NCI-H1105 treated with DMSO at 0.1 percent for 48 hours (cell line): ENCODE measurements at places on chromosomes 6 and 20.

GRCh38 chr6:140379919-140380318, 1005.5 kb upstream of the CITED2 start:
- no peak for DNase-seq

DNA sequence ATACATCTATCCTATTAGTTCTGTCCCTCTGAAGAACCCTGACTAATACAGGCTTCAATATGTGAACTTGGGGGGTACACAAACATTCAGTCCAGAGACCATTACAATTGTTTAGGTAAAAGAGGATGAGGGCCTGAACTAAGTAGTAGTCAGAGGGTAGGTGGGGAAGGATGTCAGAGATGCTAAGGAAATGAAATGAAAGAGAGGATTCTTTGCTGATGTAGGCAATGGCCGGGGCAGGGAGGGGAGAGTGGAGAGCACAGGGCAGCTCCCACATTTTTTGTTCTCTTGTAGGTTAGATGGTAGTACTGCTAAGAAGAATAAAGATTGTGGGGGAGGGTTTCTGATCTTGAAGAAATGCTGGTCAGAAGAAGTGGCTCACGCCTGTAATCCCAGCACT, 60.8 kb downstream of the SOX4 start:
- no peak for DNase-seq

DNA sequence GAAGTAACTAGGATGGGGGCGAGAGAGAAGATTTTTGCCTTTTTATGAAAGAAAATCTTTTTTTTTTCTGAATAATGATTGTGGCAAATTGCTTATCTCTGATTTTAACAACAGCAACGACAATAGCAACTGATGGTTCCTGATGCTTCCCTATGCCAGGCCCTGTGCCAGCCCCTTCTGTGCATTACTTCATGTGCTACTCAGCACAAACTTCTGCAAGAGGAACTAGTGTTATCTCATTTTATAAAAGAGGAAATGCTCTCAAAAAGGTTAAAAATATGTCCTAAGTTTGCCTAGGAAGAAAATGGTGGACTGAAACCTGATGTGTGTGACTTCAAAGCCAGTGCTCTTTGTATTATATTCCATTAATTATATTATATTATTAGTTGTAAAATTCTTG, 74.0 kb upstream of the RALGAPA2 start:
- no peak for DNase-seq

DNA sequence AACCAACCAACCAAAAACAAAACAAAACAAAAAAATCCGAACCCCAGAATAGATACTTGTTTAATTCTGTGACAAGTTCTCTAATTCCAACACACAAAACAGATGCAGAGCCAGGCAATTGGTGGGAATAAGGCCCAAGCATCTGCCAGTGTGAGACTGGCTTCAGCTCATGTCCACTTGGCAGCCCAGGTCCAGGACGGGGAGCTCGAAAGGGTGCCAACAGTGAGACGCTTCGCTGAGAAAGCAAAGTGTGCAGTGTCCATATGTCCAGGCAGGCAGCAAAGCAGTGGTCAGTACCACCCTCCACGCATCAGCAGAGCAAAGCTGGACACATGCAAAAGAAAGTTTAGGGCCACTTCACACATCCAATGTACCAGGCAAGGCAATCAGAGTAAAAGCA, 102.9 kb downstream of the RALGAPA2 start:
- no peak for DNase-seq

DNA sequence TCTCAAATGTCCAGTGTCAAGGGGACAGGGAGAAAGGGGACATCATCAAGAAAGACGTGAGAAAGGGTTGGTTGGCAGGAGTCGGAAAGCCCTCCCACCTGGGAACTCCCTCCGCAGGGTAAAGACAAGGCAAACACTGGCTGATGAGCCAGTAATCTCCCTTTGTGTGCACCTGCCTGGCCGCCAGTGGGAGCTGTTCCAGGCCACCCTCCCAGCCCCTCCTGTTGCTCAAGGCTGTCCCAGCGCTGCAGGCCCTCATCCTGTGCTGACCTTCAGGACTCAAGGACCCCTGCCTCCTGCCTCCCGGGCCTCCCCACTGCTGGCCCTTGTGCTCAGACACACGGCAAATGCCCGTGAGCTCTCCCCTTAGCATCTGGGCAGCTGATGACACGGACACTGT, 7.4 kb downstream of the FRMD1 start:
- DNase-seq, result no peak

GRCh38 chr6:83927470-83927869, 68.0 kb downstream of the CYB5R4 start:
- DNase-seq, result no peak

DNA sequence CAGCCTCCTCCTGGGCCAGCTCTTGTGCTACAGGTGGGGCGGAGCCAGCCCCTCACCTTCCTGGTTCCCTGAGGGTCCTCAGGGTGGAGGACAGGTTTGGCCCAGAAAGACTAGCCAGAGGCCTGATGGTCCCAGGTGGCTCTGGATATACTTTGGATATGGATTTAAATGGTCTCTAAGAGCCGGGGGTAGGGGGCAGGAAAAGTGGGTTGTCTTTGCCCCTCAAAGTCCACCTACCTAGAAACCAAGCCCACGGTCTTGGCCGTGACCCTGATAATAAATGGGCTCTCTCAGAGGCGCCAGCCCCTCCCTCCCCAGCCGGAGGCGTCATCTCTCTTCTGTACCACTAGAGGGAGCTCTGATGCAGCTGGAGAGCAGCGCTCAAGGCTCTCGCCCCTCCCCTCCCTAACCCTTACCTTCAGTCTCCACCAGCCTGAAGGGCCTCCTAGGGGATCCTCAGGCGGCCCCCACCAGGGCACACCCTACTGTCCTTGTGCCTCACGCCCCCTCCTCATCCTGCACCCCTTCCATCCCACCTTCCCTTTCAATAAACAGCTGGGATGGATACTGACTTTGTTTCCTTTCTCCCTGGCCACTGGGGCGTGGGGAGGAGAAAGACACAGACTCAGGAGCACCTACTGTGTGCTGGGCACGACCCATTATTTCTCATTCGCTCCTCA, 7.5 kb downstream of the NRSN2 start:
- DNase-seq, result peak; percentile 85

DNA sequence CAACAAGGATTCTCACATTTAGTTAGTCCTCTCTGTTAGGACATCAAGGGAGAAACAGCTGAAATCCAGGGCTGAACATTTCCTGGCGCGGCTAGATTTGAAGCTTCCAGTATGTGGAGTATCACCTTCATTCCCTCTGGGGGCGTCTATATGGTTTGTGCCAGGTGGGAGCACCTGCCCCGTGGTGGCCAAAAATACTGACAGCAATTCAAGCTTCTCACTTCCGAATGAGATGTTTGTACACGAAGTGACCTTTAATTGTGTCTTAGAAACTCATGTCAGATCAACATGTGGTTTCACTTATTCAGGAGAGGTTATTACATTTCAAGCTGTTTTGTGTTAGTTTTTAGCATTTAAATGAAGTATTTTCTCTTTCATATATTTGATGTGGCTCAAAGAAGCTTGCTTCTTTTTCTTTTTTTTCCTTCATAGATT, 67.3 kb upstream of the ZNF217 start:
- no peak for DNase-seq

DNA sequence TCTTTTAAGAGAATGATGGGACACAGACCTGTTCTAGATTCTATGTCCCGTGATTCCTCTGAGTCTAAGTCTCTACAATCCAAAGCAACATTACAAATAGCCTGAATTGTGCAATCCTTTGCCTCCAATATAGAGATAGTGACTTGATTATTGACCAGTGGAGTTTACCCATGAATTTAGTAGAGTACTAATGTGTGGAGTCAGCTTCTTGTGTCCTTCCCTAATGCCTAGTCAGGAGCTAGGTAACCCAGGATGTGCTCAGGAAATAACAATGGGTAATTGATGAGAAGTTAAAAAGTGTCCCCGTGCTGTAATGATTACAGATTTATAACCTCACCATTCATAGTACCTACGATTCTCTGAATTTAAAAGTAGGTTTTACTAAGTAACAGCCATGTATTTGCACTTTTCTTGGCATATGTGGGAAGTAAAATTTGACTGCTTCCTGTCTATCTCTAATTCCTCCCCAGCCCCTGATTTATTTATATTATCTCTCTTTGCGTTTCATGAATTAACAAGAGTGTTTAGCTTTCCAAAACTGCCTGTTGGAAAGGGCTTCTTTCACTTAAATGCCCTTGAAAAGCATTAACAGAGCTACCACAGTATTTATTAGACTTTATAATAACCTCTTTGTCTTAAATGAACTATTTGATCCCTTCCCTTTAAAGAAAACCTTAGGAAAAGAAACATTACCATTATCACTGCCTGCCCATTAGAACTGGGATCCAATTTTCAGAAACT, 30.5 kb downstream of the NEDD9 start:
- DNase-seq, result no peak

DNA sequence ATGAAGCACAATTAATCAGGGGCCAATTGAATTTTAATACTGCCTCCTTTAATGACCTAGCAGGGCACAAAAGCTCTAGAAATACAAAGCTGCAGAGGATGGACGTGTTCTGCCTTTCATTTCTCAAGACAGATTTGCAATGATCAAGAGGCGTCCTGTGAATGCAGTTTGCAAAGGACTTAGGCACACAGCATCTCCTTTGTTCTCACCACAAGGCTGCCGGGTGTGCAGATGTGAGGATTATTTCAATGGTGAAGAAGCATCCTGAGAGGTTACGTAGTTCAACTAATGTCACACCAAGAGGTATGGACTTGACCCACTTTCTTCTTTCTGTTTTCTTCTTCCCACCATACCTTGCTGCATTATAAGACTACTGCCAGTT, 42.9 kb upstream of the SPTLC3 start:
- DNase-seq, result no peak

GRCh38 chr6:139752086-139752485, 377.6 kb upstream of the CITED2 start:
- DNase-seq, result peak; percentile 52

- no peak for DNase-seq
Measured at GRCh38 chr6:133340557-133340956, 99.4 kb downstream of the EYA4 start.

- peak; percentile 96 for DNase-seq
Measured at GRCh38 chr6:16850681-16851026, 89.4 kb upstream of the ATXN1 start.

GRCh38 chr20:25256226-25256859, 8.5 kb downstream of the PYGB start:
- no peak for DNase-seq

GRCh38 chr6:21914121-21914973, 320.8 kb downstream of the SOX4 start:
- DNase-seq, result peak; percentile 77

DNA sequence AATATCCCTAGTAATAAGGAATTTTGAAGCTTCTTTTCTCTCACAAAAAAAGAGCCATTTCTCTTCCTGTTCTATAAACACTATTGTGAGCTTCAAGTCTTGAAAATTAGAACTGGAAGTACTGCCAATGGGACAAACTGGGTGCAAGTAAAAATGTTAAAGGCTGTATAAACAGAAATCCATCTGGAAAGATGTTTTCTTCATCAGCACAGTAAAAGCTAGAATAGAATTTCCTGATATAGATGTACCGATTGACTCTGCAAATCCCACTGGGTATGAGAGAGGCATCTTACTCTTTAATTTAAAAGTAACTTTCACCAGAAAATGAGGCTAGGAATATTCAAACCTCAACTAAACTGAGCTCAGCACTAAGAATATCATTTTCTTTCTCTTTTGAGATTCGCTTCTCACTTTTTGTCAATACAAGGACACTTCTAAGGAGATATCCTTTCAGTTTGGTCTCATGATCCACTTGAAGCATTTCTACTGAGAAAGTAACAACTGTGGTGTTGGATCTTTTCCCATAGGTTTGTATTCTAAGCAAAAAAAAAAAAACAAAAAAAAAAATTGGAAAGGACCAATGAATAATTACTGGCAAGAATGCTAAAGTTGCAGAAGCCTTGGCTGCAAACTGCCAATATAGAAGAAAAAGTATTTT, 169.0 kb upstream of the PRDM1 start:
- DNase-seq, result no peak

DNA sequence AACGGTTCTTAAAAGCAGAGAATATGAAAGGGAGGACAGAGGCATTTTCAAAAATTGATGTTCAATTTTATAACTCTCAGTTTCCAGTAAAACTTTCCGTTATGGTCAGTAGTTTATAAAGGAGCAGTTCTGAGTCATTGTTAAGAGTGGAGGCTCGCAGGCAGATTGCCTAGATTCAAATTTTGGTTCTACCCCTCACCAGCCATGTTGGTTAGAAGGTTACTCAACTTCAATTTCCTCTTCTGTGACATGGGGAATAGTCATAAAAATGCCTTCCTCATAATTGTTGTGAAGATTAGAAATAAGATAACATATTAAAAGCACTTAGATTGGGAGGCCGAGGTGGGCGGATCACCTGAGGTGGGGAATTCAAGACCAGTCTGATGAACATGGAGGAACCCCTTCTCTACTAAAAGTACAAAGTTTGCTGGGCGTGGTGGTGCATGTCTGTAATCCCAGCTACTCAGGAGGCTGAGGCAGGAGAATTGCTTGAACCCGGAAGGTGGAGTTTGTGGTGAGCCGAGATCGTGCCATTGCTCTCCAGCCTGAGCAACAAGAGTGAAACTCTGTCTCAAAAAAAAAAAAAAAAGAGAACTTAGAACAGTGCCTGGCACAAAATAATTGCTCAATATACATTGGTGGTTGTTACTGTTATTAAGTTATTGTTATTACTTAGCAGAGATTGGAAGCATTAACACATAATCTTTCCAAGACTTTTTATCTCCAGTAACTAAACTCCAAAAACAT, 348.9 kb downstream of the NRN1 start:
- DNase-seq, result no peak

- no peak for DNase-seq
Measured at GRCh38 chr20:9220874-9221547, 152.1 kb downstream of the PLCB4 start.

GRCh38 chr6:169960886-169961611, 209.6 kb downstream of the ERMARD start:
- DNase-seq, result no peak

DNA sequence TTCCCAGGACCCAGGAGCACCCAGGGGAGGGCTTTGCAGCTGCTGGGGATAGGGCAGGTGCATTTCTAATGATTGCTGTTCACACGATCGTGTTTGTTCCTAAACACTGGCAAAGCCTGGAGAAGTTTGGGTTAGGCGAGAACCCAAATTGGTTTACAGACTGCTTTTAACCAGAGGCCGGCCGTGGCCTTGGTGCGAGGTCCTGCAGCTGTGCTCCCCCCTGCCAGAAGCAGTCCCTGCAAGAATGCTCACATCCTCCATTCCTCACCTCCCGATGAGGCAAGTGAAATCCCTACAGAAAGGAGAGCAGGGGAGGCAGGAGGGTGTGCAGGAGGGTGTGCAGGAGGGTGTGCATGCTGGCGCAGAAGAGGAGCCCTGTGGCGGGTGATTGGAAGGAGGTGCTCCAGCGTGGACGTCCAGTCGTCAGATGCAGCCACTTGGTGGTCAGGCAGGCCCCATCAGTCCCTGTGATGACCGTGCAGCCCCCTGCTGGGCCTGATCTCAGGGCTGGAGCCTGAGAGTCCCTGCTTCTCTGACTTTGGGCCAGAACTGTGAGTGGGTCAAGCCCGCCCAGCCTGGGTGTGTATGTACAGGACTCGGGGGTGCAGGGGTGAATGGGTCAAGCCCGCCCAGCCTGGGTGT, 55.7 kb upstream of the FRMD1 start:
- no peak for DNase-seq

DNA sequence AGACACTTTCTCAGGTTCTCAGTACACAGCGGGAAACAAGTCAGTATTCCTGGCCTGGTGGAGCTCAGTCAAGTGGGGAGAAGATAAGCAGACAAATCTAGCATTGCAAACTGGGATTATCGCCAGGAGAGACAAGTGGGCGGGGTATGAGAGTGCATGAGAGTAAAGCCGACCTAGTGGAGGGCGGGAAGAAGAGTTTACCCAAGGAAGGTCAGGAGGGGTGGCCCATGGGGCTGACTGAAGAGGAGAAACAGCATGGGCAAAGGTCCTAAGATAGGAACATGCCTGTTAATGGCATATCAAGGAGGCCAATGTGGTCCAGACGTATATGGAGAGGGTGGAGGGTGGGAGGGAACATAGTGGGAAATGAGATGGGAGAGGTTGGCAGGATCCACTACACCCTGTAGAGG, 12.4 kb upstream of the CSNK2A1 start:
- peak; percentile 22 for DNase-seq
